ENCODE measurements at places on chromosomes 7 and 10.
A peak's percentile ranks its signal among the peaks of the same experiment; 100 is the strongest.

DNA sequence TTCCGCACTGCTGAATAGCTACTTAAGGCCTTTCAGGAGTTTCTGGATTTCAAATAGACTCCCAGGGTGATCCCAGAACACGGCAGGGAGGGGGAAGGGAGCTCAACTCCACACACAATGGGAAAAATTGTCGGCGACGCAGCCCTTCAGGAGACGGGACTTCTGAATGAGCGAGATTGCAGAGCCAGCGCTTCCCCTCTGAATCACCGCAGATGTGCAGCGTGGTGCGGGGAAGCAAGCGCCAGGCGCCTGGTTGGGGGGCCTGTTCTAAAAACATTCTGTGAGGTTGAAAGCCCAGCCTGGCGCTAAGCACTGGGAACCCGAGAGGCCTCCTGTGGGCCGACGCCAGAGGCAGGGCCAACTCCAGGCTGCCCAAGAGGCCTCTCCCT, 163.3 kb downstream of the MAD1L1 start:
- DNase-seq, result no peak

- no peak for DNase-seq
Observed at GRCh38 chr7:30322271-30323005, 38.0 kb downstream of the ZNRF2 start.

GRCh38 chr7:114830952-114831351, 90.9 kb upstream of the MDFIC start:
- DNase-seq, result no peak

DNA sequence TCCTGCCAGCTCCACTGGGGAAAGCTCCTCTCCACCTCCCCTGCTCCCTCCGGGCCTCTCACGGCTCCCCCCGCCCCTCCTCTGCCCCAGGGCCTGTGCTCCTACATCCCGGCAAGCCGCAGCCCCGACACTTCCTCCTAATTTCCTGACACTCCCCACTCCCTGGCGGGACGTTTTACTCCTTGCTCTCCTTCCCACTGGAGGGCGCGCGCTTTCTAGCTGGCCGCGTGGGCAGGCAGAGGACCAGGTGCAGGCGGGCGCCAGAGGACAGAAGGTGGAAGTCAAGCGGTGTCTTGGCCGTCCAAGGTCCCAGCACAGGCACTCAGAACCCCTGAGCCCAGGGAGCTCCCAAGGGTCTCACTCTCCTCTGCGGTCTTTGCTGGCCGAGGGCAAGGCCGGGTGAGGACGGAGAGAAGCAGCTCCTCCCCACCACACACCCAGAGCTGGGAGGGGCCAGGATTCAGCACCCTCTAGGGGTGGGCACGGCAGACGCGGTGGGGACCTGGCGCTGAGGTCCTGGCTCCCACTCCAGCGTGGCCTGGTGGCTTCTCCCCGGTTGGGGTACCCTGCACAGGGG, 19.1 kb downstream of the ADAM8 start:
- no peak for DNase-seq

GRCh38 chr10:1156616-1156886, 100.4 kb downstream of the WDR37 start:
- DNase-seq, result no peak

DNA sequence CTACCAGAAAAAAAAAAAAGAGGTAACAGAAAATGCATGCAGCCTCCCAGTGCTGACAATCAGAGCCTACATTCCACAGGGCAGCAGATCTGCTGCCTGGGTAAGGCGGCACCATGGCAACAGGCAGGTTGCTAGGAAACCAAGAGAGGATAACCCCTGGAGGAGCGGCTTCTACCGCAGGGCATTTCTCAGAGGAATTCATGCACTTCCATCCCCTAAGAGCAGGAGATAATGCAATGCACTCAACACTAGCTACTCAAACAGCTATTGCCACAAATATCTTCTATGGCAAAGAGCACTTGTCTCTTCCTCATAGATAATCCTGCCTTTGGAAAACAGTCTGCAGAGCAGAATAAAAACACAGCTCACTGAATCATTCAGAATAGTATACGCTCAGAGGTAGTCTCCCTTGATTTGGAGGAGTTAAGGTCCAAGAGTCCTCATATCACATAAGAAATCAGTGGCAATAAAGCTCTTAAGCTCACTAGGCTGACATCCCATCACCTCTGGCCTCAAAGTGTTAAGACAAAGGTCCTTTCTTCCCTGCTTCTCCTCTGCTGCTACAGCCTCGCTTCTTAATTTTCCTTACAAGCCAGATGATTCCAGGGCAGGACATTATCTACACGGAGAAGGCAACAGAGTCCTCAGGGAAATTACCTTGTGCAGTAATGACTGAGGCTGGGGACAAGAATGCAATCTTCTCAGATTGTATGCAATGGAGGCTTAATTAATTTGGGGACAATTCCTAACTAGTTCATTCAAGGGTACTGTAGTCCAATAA, 10.7 kb downstream of the PSAP start:
- DNase-seq, result peak; percentile 79

DNA sequence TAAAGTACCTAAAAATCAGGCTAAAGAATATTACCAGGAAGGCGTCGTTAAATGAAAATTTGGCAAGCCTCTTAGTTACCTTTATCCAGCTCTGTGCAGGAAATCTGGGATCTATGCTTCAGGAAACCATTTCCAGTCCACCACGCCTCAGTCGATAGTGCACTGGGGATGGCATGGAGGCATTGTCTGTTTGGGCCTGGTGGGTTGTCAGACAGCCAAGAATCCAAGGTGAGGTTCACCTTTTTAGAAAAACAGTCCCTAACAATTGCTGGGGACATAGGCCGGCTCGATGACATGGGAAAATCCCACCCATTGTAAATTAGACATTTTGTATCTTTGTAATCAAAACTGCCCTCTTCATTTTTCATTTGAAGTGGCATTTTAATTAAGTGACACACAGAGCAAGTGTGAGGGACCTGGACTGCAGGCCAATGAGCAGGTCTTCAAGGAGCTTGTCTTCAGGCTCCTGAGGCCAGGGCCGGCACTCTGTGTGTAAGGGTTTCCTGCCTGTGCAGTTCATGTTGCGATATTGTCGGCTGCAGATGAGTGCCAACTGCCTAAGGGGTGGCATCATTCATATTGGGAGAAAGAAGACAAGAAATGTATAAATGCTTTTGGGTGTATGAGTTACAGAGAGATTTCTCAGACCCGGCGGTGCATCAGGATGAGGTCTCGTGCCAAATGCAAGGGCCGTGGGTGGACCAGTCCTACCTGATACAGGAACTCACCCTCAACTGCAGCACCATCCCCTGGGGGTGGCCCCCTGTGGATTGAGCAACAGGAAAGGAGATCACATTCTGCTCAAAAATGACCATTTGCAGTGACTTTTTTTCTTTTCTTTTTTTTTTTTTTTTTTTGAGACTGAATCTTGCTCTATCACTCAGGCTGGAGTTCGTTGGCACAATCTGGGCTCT, 80.8 kb downstream of the PTPRE start:
- DNase-seq, result no peak

- no peak for DNase-seq
Observed at GRCh38 chr10:116312548-116312947, 11.7 kb upstream of the CCDC172 start.

GRCh38 chr10:81603106-81603620, 271.8 kb upstream of the NRG3 start:
- DNase-seq, result no peak

GRCh38 chr10:79044846-79045245, 23.9 kb upstream of the ZMIZ1 start:
- no peak for DNase-seq

DNA sequence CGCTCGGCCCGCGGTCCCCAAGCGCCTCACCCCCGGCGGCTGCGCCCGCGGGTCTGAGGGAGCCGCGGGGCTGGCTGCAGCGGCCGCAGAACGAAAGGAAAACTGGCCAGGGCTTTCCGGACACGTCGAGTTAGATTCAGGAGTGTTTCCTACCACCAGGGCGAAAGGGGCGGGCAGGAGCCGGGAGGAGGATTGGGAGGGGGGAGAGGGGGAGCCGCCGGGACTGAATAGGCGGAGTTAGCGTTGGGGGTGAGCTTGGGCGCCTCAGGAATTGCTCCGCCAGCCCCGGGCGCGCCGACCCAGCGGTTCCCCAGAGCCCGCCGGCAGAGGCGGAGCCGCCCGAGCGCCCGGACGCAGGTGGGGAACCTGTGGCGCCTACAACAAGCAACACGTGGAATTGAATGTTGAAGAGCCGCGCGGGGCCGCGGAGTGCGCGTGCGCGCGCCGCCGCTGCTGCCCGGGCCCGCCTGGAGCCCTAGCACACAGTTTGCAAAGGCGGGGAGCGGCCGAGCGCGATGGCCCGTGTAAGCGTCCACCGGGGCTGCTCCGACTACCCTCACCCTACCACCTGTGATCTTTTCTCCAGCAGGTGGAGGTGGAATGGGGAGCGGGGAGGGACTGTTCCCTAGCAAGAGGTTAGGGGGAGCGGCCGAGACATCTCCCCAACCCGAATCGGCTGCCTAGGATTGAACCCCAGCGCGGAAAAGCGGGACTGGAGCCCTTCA, at the start of gene CADPS2:
CADPS2 (minus strand) TSS at position 104 of the 725 bp plus-strand sequence. CDS start 123 bp downstream, outside the sequence.
- no peak for DNase-seq

DNA sequence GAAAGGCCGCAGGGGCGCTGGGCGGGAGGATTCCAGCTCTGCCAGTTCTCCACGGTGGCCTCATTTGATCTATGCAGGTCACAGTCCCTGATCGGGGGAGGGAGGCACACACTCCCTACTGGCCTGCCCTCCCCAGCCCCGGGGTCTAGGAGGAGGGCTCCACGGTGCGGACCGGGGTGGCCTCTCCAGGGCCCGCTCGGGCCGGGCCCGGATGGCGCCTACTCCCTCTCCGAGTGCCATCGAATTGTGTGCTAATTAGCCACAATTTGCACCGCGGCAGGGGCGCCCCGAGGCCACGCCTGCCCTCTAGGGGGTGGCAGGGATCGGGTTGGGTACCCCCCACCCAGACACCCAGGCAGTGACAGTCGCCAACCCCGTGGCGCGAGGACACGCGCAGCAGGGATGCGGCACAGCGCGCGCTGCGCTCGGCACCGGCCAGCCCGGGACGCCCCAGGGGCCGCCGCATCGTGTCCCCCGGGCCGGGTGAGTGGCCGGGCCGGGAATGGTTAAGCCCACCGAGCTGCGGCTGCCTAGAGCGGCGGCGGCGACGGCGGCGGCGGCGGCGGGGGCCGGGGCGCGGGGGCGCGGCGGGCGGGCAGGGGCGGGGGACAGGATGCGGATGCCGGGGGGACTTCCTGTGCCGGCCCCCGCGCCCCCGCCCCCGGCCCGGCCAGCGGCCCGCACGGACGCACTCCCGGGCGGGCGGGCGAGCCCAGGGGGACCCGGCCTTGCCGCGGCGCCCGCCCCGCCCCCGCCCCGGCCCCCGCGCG, at the start of gene ZNF853:
ZNF853 (plus strand) TSS at position 658 of the 770 bp plus-strand sequence. CDS start 565 bp downstream, outside the sequence.
- peak; percentile 10 for DNase-seq

DNA sequence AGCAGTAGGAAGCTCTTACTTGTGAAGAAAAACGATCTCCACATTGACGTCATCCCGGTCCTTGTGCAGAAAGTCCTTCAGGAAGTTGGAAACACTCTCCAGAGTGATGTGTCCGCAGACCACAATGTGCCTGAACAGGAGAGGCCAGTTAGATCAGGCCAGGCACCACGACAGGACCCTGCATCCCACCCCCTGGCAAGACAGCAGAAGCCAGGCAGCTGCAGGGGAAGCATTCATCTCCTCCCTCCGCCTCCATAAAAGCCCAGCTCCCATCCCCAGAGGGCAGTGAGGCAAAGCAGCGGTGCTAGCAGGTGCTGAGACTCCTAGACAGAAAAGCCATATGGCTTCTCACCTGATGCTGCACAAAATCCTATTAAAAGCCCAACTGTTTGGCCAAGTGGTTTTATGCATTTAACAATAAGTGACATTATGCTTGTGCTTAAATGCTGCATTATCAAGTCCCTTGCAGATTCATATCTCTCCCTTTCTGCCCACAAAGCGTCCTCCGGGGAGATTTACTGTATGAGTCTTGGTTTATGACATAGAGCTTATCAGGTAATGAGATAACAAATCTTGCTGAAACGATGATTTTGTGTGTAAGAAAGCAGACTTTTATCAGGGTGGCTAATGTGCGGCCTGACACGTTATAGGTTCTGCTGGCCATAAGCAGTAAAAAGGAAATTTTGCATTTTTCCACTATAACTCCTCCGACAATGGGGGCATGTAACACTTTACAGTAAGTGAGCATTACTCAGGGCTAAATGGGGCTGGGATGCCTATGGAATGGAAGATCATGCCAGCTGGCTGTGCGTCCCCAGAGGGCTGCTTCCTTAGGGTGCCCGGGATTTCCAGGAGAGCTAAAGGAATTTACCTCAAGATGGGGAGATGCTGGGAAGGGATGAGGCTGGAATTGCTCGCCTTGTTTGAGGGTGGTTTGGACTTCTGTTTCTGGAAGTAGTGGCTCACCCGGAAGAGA, 546.9 kb downstream of the KCNMA1 start:
- DNase-seq, result no peak

DNA sequence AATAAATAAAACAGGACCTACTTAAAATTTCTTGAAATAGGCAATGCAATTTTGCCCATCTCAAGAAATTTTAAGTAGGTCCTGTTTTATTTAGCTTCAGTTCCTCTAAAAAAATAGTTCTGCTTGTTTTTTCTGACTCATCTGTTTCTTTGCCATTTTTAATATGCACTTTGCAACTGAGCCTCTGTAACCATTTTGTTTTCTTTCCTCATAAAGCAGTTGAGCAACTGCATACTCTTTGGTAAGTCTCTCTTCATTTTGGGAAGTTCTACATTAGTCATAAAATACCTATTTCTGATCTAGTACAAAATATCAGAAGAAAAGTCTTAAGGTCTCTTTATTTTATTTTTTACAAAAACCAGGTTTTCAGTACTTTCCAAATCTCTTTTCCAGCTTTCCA, 18.0 kb downstream of the TAS2R40 start:
- no peak for DNase-seq

DNA sequence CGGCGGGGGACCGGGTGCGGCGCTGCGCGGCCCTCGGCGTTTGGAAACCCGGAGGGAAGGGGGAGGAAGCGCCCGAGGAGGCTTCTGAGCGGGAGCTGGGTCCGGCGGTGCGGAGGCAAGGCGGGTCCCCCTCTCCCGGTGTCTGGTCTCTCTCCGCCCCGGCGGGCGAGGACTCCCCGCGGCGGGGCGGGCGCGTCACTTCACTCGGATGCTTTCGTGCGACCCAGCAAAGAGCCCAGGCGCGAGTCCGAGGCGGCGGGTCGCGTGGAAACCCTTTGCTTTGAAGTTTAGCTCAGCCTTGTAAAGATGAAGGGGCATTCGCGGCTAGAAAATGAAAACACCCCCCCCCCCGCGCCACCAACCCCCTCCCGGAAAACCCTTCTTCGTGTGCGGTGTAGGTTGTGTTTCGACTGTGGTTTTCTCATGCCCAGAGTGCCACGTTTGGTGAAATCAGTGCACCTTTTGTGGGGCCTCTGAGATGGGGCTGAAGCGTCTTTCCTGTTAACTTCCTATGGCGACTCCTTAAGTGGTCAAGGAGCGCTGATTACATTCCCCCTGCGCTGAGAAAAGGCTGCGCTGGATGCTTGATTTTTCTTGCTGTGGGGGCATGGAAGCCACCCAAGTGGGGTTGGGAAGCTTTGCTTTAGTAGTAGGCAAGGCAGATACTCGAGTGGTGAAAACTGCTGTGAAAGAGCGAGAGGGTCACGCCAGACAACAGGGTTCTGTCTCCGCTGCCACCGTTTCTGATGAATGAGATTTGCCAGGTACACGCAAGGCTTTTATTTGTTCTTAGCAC, 876 bp downstream of the GNAI1 start:
- peak; percentile 17 for DNase-seq

GRCh38 chr10:50522908-50523307, 100.8 kb downstream of the SGMS1 start:
- DNase-seq, result no peak

- no peak for DNase-seq
Observed at GRCh38 chr10:82817676-82818422, 942.9 kb downstream of the NRG3 start.

- DNase-seq, result no peak
Observed at GRCh38 chr7:118846977-118847376, 622.5 kb downstream of the ANKRD7 start.

GRCh38 chr7:151404216-151405011, 5.4 kb downstream of the WDR86 start:
- no peak for DNase-seq

- no peak for DNase-seq
Observed at GRCh38 chr10:46304062-46304461, 17.3 kb downstream of the ANTXRL start.
